T-cell (primary cell): ENCODE measurements at places on chromosomes 12 and 14.

DNA sequence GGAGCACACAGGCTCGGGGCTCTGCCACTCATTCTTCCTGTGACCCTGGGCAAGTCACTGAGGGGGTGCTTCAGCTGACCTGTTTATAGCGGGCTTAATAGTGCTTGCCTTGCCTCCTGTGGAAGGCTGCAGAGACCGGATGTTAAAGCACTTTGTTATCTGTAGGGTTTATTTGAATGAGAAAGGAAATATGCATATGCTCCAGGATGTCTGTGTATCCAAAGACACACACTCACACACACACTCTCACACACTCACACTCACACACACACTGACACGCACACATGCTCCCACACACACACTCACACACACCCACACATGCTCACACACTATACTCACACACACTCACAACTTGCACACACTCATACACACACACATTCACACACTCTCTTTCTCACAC, 56.1 kb upstream of the DDX11 start:
- no peak overlapping the region for H3K4me3 ChIP-seq
- no peak overlapping the region for H3K27ac ChIP-seq
- H3K36me3 ChIP-seq = no peaks in the 10 kb centered on the region

DNA sequence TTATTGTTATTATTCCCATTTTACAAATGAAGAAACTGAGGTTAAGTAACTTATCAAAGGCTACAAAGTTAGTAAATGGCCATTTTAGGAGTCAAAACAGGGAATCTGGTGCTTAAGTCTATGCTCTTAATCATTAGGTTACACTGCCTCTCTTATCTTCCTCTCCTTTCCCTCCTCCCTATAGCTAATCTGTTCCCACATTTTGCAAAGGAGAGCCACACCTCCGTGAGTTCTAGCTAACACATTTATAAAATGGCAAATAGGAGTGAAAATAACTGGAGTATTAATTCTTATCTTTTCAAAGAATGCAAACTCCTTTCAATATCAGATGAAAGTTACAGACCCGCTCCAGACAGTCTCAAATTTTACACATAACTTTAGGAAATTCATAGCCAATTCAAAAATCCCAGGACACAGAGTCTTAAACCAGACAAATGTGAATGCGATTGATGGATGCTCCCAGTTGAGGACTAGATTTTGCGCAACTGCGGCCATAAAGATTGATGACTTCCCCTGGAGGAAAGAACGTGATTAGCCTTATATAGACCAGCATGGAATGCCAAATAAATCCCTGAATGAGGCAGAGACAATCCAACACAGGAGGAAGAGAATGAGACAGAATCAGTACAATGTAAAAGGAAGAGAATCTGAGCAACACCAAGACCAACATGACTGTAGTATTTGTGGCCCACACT, 225.0 kb upstream of the ARID2 start:
- H3K36me3 ChIP-seq = no peaks in the 10 kb centered on the region

GRCh38 chr12:90896821-90897220, 58.2 kb downstream of the CCER1 start:
- H3K36me3 ChIP-seq = no peaks in the 10 kb centered on the region
- no peaks in the 10 kb centered on the region for H3K4me1 ChIP-seq

DNA sequence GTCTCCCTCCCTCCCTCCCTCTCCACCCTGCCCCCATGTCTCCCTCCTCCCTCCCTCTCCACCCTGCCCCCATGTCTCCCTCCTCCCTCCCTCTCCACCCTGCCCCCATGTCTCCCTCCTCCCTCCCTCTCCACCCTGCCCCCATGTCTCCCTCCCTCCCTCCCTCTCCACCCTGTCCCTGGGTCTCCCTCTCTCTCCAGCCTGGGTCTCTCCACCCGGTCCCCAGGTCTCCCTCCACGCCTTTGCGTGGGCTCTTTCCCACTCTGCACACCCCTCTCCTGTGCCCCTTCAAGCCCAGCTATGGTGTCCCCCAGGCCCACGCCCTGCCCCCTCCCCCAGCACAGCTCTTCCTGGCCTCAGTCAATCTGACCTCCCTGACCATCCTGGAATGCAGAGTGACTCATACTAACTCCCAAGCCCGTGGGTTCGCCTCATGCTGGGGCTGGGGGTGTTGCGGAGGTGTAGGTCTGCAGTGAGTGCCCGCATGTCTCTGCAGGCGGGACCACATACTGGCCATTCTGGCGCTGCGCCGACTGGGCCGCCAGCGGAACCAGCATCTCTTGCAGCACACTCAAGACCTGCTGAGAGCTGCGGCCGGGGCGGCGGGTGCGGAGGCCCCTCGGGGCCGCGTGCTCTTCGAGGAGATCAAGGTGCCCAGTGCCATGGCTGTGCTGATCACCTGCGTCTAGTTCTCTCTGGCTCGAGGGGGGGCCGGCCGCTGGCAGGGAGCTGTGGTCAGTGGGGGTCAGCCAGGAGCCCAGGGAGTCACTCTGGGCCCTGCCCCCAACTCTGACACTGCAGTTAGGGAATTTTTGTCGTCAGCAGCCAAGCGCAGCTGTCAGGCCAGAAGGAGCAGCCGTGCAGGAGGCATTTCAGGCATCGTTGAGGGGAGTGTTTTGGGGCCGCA, 13.5 kb upstream of the TNFAIP2 start:
- peaks cover 8% of the 10 kb centered on the region for H3K4me1 ChIP-seq
- no peaks in the 10 kb centered on the region for H3K36me3 ChIP-seq
- no peak overlapping the region for H3K27ac ChIP-seq
- no peak overlapping the region for H3K4me3 ChIP-seq
- DNase-seq = no peak

DNA sequence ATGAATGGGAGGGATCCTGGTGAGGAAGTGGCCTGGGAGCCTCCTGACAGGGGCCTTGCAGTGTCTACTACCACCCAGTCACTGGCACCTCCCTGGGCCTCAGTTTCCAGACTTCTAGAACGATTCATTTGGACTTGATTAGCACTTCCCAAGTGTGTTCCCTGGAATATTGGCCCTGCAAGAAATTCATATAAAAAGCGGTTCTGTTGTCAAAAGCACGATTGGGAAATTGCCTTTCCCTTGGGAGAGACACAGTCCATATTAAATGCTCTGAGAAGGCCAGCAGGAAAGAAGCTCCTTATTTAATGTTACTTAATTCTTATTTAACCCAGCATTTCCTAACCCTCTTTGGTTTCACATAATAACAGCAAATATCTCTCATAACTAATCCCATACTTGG, 61.9 kb downstream of the DRAM1 start:
- H3K4me3 ChIP-seq = no peak overlapping the region
- no peaks in the 10 kb centered on the region for H3K36me3 ChIP-seq
- H3K27ac ChIP-seq = no peak overlapping the region
- DNase-seq = no peak
- H3K27me3 ChIP-seq = peaks cover 4% of the 10 kb centered on the region
- no peaks in the 10 kb centered on the region for H3K4me1 ChIP-seq

- no peaks in the 10 kb centered on the region for H3K36me3 ChIP-seq
- H3K4me1 ChIP-seq = no peaks in the 10 kb centered on the region
- H3K27ac ChIP-seq = no peak within 1 kb of the TSS
- H3K4me3 ChIP-seq = peak within 1 kb of the TSS; percentile 67
- H3K27me3 ChIP-seq = no peaks in the 10 kb centered on the region
- no peak for DNase-seq
Measured at GRCh38 chr14:64971943-64972791, at the start of gene RAB15. RAB15 (minus strand) TSS chr14:64972336; CDS start chr14:64972076, 260 bp downstream.
